Stimulated activated CD4-positive, alpha-beta T cell treated with anti-CD3 and anti-CD28 coated beads, TNF-alpha, amount 100 ng/mL, for 48 hours (primary cell): ENCODE measurements at places on chromosomes 4 and X.

GRCh38 chr4:114226968-114227760 lies 247.7 kb upstream of the ARSJ start:
- no peak for DNase-seq

DNA sequence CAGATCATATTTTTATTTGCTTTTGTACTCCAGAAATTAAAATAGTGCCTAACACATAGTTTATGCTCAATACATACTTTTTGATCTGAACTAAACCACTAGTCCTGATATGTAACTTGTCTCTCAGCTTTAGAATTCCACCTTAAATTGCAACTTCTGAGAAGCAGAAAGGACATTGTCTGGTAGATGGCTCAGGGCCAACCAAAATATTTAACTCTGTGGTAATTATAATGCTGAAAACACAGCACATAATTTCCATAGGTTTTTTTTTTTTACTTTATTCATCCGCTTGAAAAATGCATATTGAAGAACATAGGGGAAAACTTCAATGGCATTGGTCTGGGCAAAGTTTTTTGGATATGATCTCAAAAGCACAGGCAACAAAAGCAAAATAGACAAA lies 59.3 kb downstream of the AREG start:
- DNase-seq: no peak

- no peak for DNase-seq
Measured at GRCh38 chrX:26722666-26723428, 506.9 kb downstream of the MAGEB5 start.

DNA sequence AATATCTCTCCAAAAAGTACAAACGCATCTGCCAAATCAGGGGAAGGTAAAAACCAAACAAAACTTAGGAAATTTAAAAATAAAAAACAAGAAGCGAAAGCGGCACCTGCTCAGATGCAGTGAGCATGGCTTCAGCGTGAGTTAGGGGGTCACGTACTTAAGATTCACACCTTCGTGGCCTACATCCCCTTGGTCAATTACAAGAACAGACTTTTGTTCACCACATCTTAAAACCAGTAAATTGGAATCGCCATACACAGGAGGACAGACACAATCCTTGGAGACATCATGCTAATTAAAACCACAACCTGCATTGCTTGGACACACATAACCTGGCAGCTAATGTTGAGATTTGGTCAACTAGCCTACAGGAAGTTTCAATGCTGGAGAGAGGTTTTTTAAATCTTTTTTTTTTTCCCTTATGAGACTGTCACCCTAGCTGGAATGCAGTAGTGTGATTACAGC lies 12.5 kb upstream of the SEL1L3 start:
- no peak for DNase-seq

DNA sequence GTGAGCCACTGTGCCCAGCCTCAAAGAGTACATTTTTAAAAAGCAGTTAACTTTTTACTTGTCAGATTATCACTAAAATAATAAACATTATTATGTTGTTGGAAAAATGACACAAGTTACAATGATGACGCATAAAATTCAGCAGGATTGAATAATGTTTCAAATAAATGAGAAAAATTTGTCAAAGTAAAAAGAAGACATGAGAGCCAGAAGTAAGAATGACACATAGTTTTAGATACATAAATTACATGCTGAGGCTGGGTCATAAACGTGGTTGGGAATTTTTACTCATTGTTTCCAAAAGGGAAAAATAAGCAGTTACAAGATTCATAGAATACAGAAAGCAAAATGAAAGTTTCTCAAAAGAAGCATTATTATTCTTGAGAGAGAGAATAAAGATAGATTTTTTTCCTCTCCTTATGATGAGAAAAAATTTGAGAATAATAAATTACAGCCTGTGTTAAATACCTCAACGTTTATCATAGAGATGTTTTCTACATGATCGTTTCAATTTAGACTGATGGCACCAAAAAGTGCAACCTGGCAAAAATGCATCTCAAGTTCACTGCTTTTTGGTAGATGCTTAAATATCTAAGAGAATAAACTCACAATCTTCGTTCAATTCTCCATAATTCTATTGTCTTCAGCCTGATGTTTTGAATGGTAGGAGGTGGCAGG lies 40.4 kb downstream of the GUCY1B1 start:
- no peak for DNase-seq

DNA sequence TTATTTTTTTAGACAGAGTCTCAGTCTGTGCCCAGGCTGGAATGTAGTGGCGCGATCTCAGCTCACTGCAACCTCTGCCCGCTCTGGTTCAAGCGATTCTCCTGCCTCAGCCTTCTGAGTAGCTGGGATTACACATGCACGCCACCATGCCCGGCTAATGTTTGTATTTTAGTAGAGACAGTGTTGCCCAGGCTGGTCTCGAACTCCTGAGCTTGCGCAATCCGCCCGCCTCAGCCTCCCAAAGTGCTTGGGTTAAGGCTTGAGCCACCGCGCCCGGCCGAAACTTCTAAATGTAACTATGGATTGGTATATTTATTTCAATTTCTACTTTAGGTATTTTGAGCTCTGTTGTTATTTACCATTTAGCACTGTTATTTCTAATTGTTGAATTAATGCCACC lies 79.4 kb downstream of the FAM193A start:
- DNase-seq: no peak

- no peak for DNase-seq
Measured at GRCh38 chr4:175651756-175652310, 160.2 kb downstream of the GPM6A start.

- DNase-seq: no peak
Measured at GRCh38 chrX:155645180-155645579, 32.4 kb upstream of the TMLHE start.

DNA sequence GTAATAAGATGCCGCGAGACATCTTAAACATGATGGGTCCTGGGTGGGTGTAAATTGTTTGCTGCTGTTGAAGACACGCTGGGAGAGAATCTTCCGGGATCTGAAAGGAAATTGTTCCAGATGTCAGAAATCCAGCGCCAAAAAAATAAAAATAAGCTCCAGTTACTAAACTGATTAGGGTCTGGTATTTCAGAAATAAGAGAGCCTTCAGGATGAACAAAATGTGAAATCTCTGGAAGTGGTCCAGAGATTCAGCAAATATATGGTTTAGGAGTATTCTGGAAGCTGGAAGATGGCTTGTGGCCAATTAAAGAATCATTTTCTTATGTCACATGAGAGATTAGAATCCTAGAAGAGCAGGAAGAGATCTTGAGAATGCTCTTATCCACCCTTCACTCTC lies 75.8 kb upstream of the NHS start:
- DNase-seq: no peak

- DNase-seq: no peak
Measured at GRCh38 chrX:74525116-74525515, 89.3 kb downstream of the RLIM start.

DNA sequence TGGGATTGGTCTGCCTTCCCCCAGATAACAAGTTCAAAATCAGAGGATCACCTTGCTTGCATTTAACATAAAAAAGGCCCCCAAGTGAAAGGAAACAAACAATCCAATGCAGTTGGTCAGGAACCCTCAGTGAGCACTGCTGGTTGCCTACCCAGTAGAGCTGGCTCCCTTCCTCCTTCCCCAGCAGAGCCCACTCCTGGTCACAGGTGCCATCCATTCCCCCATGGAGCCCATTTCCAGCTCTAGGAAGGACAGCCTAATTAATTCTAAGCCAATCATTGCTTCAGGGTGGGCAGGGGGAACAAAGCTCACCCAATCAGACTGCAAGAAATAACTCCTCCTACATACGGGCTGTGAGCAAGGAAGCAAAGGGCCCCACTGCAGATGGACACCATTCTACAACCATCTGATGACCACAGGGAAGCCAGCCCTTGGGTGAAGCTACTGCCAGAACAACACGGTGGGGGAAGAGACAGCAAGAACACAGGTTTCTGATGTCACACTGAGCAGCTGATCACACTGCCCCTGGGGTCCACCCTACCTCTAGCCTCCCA lies 86.5 kb downstream of the SH3KBP1 start:
- no peak for DNase-seq

DNA sequence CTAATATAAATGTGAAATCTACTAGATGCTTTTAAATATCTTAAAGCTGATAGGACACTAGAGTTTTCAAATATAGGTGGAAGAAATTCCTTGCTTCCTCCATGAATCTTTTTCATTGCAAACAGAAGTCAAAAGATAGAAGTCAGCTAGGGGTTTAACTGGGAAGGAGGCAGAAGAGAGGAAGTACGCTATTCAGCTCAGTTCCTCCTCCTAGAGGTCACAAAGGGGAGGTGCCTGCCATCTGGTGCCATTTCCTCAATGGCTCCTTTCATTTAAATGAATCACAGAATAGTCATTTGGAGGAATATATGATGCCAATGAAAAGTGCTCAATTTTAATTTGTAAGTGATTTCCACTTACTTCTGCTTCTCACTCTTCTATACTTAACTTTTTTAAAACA lies 8.5 kb downstream of the COL25A1 start:
- DNase-seq: no peak

DNA sequence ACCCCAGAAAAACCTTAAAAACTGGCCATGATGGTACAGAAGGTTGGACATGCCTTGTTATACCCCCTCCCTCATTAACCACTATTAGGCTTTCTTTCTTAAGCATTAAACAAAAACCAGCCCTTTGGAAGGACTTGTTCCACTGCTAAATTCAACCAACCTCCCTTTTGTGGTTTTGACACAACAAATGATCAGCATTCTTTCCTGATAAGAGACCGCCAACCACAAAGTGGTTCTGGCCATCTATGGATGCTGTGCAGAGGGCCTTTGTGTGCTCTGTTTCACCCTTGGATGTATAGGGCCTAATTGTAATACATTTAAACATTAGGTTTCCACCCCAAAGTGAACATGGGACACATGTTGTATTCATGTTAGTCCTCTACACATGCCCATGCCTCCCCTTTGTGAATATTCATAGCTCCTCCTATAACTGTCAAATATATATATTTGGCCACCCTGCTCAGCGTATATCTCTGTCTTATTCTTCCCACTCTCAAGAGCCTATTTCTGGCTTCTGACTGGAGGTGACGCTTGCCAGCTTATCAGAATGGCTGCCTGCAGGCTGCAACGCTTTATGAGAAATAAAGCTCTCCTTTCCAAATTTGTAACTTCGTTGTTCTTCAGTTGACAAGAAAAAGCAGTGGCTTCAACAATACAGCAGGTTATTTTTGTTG lies 126.6 kb downstream of the NPNT start:
- DNase-seq: no peak

- no peak for DNase-seq
Measured at GRCh38 chrX:13051529-13052172, 7.2 kb upstream of the FAM9C start.

GRCh38 chrX:46447384-46447783 lies 97.8 kb downstream of the ZNF674 start:
- DNase-seq: no peak

- DNase-seq: peak; percentile 16
Measured at GRCh38 chr4:74932832-74933561, at the start of gene PARM1. Gene PARM1 (plus strand): TSS chr4:74933116. CDS start chr4:74933328, 212 bp downstream.

GRCh38 chrX:153954558-153955227 lies 10.2 kb upstream of the RENBP start:
- DNase-seq: no peak

- no peak for DNase-seq
Measured at GRCh38 chr4:26075583-26075982, 161.6 kb downstream of the SMIM20 start.

GRCh38 chr4:176230836-176231235 lies 35.5 kb upstream of the SPATA4 start:
- no peak for DNase-seq

GRCh38 chr4:102620697-102621497 lies 119.7 kb downstream of the NFKB1 start:
- DNase-seq: no peak

DNA sequence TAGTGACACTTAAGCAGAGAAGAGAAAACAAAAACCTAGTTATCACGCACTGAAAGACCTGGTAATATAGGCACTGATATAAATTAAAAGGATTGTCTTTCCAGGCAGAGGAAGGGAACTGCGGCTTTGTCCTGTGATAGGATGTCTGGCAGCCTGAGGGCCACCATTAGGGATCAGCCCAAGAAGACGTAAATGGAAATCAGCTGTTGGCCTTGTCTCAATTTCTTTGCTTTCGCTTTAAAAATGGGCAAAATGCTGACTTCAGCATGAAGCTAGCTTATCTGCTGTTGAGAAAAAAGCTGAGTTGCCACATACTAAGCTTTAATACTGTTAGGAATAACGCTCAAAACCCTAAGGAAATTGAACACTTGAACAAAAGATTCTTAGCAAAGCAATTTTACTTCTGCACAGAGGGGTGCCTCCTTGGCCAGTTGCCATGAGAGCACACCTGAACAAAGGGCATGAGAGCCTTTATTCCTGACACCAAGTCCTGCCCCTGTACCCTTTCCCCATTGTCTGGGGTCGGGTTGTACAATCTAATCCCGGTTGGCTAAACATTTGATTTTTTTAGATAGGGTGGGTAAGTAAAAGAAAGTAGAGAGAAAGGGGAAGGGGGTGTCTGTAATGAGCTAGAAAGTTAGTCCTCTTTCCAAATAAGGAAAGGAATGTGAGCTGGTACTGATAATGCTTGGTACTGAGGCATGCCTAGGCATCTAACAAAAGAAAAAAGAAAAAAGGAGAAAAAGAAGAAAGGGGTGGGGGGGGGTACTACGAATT lies 85.1 kb upstream of the UCP1 start:
- no peak for DNase-seq

GRCh38 chr4:5892323-5893003 lies 423 bp downstream of the CRMP1 start:
- DNase-seq: no peak

GRCh38 chrX:70129816-70130215 lies 3.4 kb upstream of the IGBP1 start:
- no peak for DNase-seq

DNA sequence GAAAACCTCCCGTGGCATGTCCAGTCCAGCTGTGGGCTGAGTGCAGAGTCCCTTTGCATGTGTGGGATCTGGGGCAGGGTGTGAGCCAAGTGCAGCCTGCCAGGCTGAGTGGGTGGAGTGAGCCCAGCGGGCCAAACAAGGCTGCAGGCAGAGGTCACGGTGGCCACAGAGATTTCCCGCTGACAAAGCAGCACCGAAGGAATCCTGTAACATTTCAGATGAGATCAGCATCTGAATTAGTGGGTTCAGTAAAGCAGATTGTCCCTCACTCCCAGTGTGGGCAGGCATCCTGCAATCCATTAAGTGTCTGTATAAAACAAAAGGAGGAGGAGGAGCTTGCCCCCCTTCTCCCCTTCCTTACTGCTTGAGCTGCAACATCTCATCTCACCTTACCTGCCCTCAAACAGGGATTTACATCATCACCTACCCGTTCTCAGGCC lies 324.4 kb downstream of the FAT4 start:
- no peak for DNase-seq

DNA sequence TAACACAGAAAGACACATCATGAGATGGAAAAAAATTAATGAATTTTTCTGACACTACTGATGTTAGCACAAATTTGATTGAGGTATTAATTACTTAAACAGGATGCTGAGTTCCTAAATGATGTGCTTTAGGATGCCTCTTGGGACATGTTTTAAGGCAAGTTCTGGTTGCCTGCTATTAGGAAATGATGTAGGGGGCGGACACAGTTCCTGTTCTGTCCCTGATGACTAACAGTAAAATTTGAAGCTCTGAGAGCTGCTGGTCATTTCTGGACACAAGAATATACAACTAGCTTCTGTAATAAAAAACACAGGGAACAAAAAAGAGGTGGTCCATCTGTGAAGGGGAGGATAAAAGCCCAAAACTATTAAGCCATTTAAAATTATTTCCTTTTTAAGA lies 163.2 kb upstream of the ETNPPL start:
- DNase-seq: no peak

- DNase-seq: no peak
Measured at GRCh38 chr4:53116954-53117353, 248.9 kb downstream of the SCFD2 start.
